ENCODE measurements at places on chromosomes 6 and 20.

DNA sequence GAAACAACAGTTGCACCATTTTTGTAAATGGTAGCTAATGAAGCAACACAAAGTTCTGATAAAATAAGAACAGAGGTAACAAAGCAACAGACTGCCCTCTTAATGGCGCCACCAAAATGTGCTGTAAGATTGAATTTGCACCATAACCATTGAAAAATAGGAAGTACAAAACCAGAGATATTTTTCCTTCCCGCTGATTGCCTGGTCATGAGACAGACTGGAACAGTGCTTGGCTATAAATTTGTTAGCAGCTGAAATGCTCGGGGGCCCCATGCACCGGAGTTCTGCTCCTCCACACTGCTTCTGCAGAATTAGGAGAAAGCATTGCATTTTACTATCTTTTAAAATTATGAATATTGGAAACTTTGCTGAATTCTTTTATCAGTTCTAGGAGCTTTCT lies 164.4 kb upstream of the QKI start:
- no peak overlapping the region for H3K27ac ChIP-seq
- H3K4me1 ChIP-seq: no peaks in the 10 kb centered on the region
- H3K27me3 ChIP-seq: peaks cover 30% of the 10 kb centered on the region
- no peak for DNase-seq
- no peak overlapping the region for H3K4me3 ChIP-seq

- no peaks in the 10 kb centered on the region for H3K27me3 ChIP-seq
- H3K4me3 ChIP-seq: peak overlapping the region; percentile 1
- DNase-seq: peak; percentile 49
- peaks cover 88% of the 10 kb centered on the region for H3K36me3 ChIP-seq
Observed at GRCh38 chr6:106547601-106548453, 81.5 kb downstream of the RTN4IP1 start.

DNA sequence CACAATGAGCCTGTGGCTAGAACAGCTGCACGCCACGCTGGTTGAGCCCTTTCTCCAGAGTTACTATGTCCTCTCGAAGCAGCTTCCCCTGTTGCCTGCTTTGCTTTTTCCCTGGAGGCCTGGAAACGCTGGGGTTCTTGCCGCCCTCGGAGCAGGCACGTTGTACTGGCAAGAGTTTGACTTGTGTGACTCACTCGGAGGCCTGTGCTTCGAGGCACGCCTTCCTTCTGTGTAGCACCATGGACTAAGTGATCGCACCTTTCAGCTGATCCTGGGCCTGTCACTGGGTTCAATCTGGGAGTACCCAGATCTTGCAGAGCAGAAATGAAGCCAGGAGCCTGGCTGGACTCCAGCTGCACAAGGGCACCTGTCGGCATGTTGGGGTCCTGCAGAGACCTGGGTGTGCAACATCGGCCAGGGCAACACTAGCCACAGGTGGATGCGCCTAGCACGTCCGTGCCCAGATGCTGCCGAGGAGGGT lies 5.2 kb downstream of the INSM1 start:
- H3K27ac ChIP-seq: no peak overlapping the region
- H3K4me3 ChIP-seq: no peak overlapping the region
- peaks cover 12% of the 10 kb centered on the region for H3K36me3 ChIP-seq
- peaks cover 13% of the 10 kb centered on the region for H3K4me1 ChIP-seq
- DNase-seq: no peak

GRCh38 chr20:17014756-17015366 lies 212.0 kb upstream of the PCSK2 start:
- no peak for DNase-seq
- no peak overlapping the region for H3K27ac ChIP-seq
- no peaks in the 10 kb centered on the region for H3K36me3 ChIP-seq
- no peaks in the 10 kb centered on the region for H3K27me3 ChIP-seq

- DNase-seq: no peak
- H3K27me3 ChIP-seq: no peaks in the 10 kb centered on the region
- peak overlapping the region; percentile 98 for H3K27ac ChIP-seq
- H3K36me3 ChIP-seq: peaks cover 87% of the 10 kb centered on the region
Observed at GRCh38 chr6:111802720-111803330, 70.4 kb downstream of the FYN start.

- H3K4me1 ChIP-seq: peaks cover 100% of the 10 kb centered on the region
- H3K4me3 ChIP-seq: peak overlapping the region; percentile 28
- H3K27me3 ChIP-seq: no peaks in the 10 kb centered on the region
- DNase-seq: no peak
- peak overlapping the region; percentile 98 for H3K27ac ChIP-seq
- H3K36me3 ChIP-seq: peaks cover 91% of the 10 kb centered on the region
Observed at GRCh38 chr6:15255481-15255880, 9.6 kb downstream of the JARID2 start.

DNA sequence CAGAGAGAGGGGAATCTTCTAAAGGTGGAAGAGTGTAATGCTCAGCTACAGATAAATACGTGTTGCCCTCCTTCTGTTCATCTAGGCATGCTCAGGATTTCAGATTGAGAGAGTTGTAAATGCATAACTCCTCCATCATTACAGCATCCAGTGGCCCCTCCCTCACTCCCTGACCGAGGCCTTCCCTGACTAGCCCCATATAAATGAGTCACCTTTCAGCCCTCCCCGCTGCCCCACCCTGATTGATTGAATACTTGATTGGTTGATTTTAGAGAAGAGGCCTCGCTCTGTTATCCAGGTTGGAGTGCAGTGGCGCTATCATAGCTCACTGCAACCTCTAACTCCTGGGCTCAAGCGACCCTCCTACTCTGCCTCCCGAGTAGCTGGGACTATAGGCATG lies 193.7 kb downstream of the EYA2 start:
- no peak for DNase-seq
- H3K27me3 ChIP-seq: peaks cover 4% of the 10 kb centered on the region
- H3K4me1 ChIP-seq: no peaks in the 10 kb centered on the region
- no peak overlapping the region for H3K27ac ChIP-seq

GRCh38 chr6:28264834-28265401 lies 2.0 kb upstream of the ZSCAN26 start:
- no peaks in the 10 kb centered on the region for H3K27me3 ChIP-seq
- H3K27ac ChIP-seq: no peak overlapping the region
- DNase-seq: no peak
- H3K36me3 ChIP-seq: no peaks in the 10 kb centered on the region
- no peak overlapping the region for H3K4me3 ChIP-seq
- peaks cover 26% of the 10 kb centered on the region for H3K4me1 ChIP-seq

DNA sequence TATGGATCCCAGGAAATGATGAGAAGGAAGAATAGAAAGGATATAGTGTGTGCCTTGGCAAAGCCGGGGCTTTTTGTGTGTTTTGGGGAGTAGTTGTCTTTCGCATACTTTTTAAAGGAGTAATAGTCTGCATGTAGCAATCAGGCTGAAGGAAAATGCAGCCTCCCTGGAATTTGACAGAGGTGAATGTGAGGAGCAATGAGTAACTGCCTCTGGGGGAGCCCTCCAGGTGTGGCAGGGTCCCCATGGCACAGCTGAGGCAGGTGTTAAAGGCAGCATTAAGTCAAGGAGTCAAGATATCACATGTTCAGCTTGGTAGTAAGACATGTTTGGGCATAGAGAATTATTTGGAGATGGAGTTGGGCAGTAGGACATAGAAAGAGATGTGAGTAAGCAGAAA lies 203.1 kb downstream of the C6orf118 start:
- no peaks in the 10 kb centered on the region for H3K36me3 ChIP-seq
- DNase-seq: no peak
- no peak overlapping the region for H3K27ac ChIP-seq

DNA sequence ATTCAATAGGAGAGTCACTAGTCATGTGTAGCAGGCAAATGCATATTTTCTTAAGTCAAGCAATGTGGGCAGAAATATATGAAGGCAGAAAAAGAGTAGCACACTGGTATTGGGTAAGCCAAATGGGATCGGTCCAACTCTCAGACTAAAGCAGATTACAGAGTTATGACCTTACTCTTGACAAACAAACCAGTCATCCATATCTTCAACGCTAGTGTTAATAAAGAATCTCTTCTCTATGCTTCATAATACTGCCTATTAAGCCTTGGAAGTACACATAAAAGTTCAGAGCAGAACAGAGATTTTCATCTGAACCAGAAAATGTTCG lies 320.2 kb upstream of the JARID2 start:
- no peak overlapping the region for H3K4me3 ChIP-seq
- H3K36me3 ChIP-seq: no peaks in the 10 kb centered on the region
- peaks cover 5% of the 10 kb centered on the region for H3K4me1 ChIP-seq
- H3K27me3 ChIP-seq: no peaks in the 10 kb centered on the region
- no peak overlapping the region for H3K27ac ChIP-seq

DNA sequence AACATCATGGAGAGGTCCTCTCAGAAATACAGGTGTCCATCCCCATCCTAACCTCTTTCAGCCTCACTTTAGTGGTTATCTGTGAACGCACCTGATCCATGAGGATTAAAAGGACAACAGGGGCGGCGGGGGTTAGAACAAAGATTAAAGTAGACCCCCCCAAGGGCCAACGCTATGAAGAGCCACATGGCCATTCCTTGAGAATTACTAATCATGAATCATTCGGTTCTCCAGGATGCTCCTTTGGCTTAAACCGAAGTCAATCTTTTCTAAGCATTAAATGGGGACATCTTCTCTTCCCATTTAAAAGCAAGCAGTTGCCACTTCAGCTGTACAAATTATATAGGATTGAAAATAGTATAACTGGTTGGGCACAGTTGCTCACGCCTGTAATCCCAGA lies 212.4 kb downstream of the GMPR start:
- no peaks in the 10 kb centered on the region for H3K27me3 ChIP-seq
- H3K4me1 ChIP-seq: peaks cover 26% of the 10 kb centered on the region
- peaks cover 10% of the 10 kb centered on the region for H3K36me3 ChIP-seq
- no peak overlapping the region for H3K27ac ChIP-seq
- no peak for DNase-seq
- H3K4me3 ChIP-seq: no peak overlapping the region

DNA sequence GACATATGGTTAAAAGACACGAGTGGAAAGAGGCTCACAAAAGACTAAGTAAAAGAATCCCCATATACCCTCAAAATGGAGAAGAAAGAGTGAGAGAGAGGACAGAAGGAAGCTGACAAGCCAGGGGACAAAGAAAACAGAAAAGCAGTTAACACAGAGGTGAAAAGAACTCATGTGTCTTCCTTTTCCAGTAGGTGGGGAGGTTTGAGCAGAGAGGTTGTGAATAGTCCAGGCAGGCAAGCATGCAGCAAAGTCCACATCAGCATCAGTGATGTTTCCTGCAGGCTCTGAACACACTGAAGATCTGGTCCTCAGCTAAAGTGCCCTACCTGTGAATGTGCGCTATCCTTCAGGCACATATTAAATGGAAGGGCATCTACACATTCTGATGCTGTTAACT lies 196.5 kb upstream of the IRAK1BP1 start:
- H3K4me3 ChIP-seq: no peak overlapping the region
- no peak overlapping the region for H3K27ac ChIP-seq
- DNase-seq: no peak
- H3K27me3 ChIP-seq: no peaks in the 10 kb centered on the region
- no peaks in the 10 kb centered on the region for H3K4me1 ChIP-seq

- DNase-seq: no peak
- H3K36me3 ChIP-seq: peaks cover 2% of the 10 kb centered on the region
- peaks cover 2% of the 10 kb centered on the region for H3K27me3 ChIP-seq
- no peak overlapping the region for H3K27ac ChIP-seq
- peaks cover 23% of the 10 kb centered on the region for H3K4me1 ChIP-seq
- H3K4me3 ChIP-seq: no peak overlapping the region
Observed at GRCh38 chr6:131065824-131066171, 2.8 kb upstream of the EPB41L2 start.

- peaks cover 6% of the 10 kb centered on the region for H3K4me1 ChIP-seq
- H3K4me3 ChIP-seq: no peak overlapping the region
- H3K27me3 ChIP-seq: peaks cover 31% of the 10 kb centered on the region
- no peak for DNase-seq
- no peak overlapping the region for H3K27ac ChIP-seq
- H3K36me3 ChIP-seq: no peaks in the 10 kb centered on the region
Observed at GRCh38 chr20:50012282-50013263, 29.8 kb downstream of the SNAI1 start.

- H3K4me1 ChIP-seq: peaks cover 47% of the 10 kb centered on the region
- H3K4me3 ChIP-seq: peak overlapping the region; percentile 97
- peaks cover 5% of the 10 kb centered on the region for H3K27me3 ChIP-seq
- peak; percentile 80 for DNase-seq
Observed at GRCh38 chr6:45422503-45423110, 44.9 kb upstream of the SUPT3H start.

GRCh38 chr20:53021934-53022333 lies 49.8 kb downstream of the TSHZ2 start:
- peak overlapping the region; percentile 93 for H3K27ac ChIP-seq
- peaks cover 32% of the 10 kb centered on the region for H3K36me3 ChIP-seq
- H3K4me1 ChIP-seq: peaks cover 80% of the 10 kb centered on the region
- DNase-seq: no peak
- H3K4me3 ChIP-seq: peak overlapping the region; percentile 44

DNA sequence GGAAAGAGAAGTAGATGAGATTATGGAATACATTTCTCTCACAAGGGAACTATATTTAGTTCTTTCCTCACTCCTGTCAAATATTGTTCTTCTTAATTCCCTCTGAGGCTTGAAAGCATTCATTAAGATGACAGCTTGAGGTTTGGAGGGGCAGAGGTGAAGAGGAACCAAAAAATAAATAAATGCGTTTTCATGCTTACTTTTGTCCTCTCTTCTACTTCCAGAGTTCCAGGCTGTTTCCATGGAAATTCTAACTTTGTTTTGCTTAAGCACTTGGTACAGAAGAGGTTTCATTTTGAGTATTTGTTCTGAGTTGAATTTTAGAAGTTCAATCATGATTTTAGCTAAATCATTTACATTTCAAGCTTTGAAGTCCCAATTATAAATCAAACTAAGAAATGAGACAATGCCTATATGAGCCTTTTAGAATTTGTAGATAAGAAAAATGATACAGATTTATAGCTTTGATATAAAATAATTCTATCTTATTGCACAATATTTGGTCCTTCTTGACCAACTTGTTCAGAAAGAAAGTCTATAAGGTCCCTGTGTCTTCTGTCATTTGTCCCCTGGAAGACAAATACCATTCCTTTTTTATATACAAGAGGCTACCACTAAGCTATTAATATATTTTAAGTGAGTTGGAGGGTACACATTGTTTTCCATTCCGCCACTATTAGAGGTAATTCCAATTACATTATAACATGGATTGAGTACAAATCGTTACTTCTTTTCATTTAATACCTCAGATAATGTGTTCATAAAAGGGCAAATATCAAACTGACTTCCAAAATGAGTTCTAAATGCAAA lies 16.3 kb downstream of the RBM24 start:
- H3K4me3 ChIP-seq: no peak overlapping the region
- DNase-seq: no peak
- no peaks in the 10 kb centered on the region for H3K4me1 ChIP-seq
- H3K27ac ChIP-seq: no peak overlapping the region
- H3K27me3 ChIP-seq: peaks cover 24% of the 10 kb centered on the region

DNA sequence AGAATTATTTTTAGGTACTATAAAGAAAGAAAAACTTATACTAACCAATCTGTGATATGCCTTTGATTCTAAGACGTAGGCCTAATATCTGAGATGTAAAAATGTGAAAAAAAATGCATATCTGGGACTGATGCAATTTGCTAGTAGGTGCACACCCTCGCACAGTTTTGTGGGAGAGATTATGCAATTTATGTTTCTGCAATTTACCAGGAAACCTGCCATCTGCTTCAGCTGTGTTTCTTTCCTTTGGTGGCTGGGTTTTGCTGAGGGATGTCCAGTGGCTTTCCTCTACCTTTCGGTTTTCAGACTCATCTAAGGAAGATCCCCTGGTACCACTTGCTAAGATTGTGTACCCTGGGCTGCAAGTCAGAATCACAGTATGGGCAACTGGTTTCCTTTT lies 186.9 kb downstream of the ZFP64 start:
- H3K36me3 ChIP-seq: no peaks in the 10 kb centered on the region
- H3K4me3 ChIP-seq: no peak overlapping the region
- no peaks in the 10 kb centered on the region for H3K4me1 ChIP-seq
- no peak overlapping the region for H3K27ac ChIP-seq
- peaks cover 16% of the 10 kb centered on the region for H3K27me3 ChIP-seq
- DNase-seq: no peak

GRCh38 chr20:64105846-64106434 lies 1.4 kb downstream of the NPBWR2 start:
- H3K36me3 ChIP-seq: no peaks in the 10 kb centered on the region
- no peak overlapping the region for H3K4me3 ChIP-seq
- H3K4me1 ChIP-seq: peaks cover 13% of the 10 kb centered on the region
- peak; percentile 25 for DNase-seq

All from activated T-cell treated with anti-CD3 and anti-CD28 coated beads, Interleukin-2, amount 50 U/mL, for 24 hours (primary cell).